ENCODE measurements at places on chromosomes 3 and 15.

DNA sequence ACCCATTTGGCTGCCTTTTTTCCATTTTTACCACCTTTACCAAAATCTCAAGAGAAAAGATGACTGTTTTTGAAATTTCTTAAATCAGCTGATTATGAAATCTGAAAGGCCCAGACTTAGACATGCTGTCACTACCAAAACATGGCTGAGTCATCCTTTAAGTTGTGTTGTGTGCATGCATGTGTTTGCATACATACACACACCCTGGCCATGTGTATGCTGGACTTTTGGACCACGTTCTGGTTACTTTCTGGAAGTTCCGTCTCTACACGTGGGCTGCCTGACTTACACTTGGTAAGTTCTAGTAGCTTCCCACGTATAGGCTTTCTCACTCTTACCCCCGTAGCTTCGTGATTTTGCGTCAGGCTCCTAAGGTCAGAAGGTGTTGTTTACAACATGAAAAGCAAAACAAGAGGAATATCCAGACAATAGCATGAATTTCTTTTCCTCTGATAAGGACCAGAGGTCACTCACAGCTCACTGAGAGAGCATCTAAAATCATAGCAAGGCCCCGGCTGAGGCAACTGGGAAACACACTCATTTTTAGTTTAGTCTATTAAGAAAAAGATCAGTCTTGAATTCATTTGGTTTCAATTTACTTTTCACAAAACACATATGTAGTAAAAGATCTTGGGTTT is 62.4 kb downstream of the COL8A1 start:
- DNase-seq: no peak

DNA sequence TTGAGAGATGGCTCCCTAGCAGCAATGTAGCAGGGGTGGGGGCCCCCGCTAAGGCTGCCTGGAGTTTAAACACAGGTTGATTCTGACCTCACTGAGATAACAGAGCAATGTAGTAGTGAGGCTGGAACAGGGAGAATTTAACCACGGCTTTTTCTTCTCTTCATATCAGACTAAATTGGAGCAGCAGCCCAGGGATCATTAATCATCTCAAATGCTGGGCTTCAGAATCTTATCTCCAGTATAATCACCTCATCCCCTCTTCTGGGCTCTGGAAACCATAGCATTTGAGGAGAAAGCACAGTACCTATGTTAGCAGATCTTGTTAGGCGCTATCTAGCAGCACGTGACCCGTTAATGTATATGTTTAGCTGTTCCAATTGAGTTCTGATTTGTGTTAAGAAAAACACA is 25.4 kb upstream of the DET1 start:
- DNase-seq: no peak

DNA sequence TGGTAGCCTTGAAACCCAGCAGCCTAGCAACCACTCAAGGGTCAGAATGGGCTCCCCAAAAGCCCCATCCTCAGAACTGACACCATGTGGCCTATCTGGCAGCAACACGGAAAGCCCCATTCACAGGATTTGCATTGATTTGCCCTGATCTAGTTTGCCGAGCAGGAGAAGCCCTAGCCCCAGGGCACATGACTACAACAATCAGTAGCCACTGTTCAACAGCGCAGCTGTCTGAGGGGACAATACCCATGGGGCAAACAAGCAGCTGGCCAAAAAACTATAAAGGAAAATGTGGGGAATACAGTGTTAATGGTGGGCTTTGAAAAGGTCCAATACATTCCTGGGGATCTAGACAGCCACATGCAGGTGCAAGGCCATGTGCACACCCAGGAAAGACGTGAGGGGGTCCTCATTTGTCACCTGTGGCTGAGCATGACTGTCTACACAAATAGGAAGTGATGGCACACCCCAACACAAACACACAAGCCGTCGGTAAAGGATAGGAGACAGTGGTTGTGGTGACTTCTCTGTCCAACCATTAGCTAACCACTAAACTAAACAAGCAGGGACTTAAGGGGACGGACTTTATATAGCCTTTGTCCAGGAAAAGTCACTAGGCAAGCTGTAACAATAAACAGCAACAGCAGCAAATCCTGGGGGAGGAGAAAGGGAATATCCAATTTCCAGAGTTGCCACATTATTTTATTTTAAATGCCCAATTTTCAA is 113.7 kb downstream of the LRIG1 start:
- DNase-seq: no peak

- DNase-seq: no peak
These were observed 73.5 kb upstream of the ABI3BP start for GRCh38 chr3:101066711-101067129.

GRCh38 chr15:81747482-81747881 is 298.3 kb downstream of the MEX3B start:
- DNase-seq: no peak

GRCh38 chr3:108669208-108669607 is 79.7 kb downstream of the DZIP3 start:
- DNase-seq: no peak

DNA sequence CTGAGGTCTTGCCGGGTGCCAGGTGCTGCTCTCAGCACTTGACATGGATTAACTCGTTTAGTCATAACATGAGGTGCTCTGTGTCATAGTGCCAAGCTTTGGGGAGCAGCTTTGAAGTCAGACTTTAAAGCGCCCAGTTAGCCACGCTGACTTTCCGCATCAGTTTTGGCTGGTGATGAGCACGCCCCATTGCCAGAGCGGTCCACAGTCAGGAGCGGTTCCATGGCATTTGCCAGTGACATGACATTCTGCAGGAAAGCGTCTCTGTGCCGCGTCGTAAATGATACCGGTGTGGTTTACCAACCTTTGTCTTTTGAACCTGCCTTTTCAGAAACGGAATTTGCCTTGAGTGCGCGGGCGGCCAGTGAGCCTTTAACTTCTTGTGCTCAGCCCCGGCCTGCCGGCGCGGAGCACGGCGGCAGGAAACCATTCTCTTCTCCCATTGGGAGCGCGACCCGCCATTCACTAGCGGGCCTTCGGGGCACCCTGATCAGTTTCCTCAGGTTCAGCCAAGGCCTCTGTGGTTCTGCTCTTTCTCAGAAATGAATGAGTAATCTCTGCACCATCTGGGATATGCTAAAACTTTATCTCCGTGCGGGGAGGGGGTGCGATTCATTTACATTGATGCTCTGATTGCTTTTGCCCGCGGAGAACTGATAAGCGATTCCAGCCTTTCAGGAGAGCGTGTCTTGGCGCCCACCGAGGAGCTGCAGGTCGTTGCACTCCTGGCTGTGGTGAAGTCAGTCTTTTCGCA is 1.7 kb upstream of the SLC2A2 start:
- no peak for DNase-seq

DNA sequence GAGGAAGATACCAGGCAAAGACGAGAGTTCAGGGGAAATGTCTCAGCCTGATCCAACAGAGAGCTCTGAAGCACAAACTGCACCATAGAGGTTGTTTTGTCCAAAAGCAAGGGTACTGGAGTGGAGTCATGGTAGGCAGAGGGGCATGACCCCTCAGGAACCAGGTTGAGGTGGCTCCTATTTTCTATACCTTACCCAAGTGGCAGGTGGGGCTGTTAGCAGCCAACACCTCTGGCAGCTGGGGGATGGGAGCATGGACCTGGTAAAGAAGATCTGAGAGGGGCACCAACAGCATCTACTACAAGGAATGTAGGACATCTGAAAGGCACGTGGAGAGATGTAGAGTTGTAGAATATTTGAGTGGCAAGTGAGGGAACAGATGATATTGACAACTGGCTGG is 85.2 kb downstream of the GAP43 start:
- DNase-seq: no peak

GRCh38 chr3:57128826-57129667 is 36.1 kb downstream of the IL17RD start:
- no peak for DNase-seq
